ENCODE measurements at places on chromosomes 1 and 21.

- no peak for DNase-seq
Observed at GRCh38 chr1:43651188-43651587, 1.2 kb downstream of the KDM4A start.

- no peak for DNase-seq
Observed at GRCh38 chr1:239140968-239141367, 245.4 kb upstream of the CHRM3 start.

GRCh38 chr1:59692591-59692990, 122.2 kb upstream of the HOOK1 start:
- DNase-seq, result no peak

DNA sequence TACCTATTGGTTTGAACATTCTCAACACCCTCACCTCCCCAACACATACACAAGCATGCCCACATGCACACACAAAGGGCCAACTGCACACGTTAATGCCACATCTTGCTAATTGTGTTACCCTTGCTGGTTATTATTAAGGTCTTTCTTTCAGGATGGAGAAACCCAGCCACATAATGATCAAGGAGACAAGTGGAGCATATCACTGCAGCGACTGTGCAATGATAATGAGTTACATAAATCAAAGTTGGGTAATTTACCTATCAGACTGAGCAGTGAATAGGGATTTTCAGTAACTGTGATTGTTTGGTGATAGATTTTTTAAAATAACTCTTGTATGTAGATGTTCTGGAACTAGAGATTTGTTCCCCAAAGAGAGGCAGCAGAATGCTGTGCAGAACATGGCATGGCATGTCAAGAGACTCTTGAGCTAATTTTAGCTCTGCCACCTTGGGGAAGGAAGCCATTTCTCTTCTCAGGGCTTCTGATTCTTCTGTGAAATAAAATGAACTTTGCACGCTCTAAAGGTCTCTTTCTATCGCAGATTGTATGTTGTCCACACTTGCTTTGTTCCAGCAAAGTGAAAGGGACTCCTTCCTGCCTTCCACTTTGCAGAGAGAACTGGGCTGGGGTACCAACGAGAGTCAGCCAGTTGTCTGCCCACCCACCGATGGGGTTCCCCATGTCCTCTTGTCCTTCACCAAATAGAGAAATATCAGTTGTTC, 126.0 kb upstream of the CAMK1G start:
- no peak for DNase-seq

DNA sequence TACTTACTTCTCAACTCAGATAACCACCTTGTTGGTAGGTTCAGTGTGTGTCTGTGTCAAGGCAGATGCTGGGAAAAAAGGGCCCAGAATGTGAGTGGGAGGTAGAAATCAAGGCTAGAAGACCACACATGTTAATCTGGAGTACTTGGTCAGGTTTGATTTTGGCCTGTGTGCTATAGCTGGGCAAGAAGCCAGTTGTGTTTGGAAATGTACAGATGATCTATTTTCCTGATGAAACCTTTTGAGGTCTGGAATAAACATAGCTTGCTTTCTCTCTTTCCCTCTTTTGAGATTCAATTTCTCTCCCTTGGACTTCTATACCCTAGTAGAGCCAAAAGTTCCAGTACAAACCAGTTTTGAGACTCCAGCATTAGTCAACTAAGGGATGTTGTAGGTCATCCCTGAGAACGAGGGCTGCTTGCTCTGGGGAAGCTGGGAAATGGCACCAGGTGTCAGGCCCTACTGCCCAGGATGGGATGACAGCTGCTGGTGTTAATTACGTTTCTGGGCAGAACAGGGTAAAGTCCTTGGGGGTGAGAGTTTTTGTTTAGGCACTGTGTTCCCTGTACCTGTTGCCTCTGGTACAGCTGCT, 15.8 kb downstream of the MAPKAPK2 start:
- no peak for DNase-seq

GRCh38 chr1:94804442-94804837, 15.7 kb upstream of the SLC44A3 start:
- no peak for DNase-seq

DNA sequence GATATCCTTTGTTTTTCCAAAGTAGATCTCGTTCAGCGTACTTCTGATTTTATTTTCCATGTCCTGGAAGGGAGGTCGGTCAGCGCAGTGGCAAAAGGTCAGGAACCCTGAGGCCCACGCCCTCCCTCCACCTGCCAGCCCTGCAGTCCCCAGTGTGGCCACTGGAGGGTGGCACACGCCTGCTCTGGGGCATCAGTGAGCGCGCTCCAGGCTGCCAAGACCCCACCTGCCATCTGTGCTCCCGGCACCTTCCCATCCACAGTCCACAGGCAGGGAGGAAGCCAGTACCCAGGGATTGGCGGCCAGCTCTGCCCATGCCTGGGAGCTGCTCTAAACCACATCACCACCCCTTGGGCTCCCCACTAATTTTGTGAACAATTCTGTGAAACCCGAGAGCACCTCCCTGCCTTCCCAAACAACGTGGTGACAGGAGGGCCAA, 32.3 kb downstream of the SLC66A1 start:
- DNase-seq, result no peak

Data from stimulated activated CD8-positive, alpha-beta memory T cell treated with anti-CD3 and anti-CD28 coated beads, Interleukin-7, amount 100 ng/mL, for 4 hours (primary cell).